HTR-8/SVneo (cell line): ENCODE measurements at places on chromosomes 4 and X.

GRCh38 chr4:10117359-10118047 lies 904 bp upstream of the WDR1 start:
- no peak for DNase-seq

GRCh38 chr4:16161851-16162408 lies 64.3 kb downstream of the TAPT1 start:
- no peak for DNase-seq

DNA sequence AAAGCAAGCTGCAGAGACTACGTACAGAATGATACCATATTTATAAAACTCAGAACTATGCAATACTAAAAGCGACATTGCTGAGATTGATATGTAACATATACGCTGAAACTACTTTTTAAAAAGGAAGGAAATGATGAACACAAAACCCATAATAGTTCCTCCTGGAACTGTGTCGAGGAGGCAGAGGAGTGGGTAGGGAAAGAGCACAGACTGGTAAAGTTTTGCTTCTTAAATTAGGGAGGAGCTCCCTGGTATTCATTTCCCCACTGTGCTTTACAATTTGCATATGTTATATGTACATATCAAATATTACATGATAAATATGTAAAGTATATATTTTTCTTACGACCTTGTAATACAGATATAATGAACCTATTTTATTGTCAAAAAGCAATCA lies 13.9 kb downstream of the UFSP2 start:
- no peak for DNase-seq

DNA sequence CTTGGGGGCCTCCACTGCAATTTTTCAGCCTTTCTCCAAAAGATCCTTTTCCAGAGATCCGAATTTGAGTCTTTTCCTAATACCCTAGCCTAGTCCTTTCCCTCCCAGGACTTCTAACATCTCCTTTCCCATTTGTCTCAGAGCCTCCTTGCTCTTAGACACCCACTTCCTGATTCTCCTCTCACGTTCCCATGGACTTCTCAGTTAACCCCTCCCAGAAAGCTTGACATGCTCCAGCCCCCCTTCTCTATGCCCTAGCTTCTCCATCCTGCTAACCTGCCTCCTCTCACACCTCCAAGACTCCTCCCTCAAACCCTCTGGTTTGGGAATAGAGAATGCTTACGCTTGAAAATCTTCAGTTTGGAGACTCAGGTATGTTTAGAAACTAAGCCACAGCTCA lies 2.5 kb downstream of the UBA1 start:
- no peak for DNase-seq

- no peak for DNase-seq
These were observed 907.1 kb downstream of the FAT4 start for GRCh38 chr4:126221717-126222340.

GRCh38 chr4:164617911-164618310 lies 136.0 kb upstream of the SMIM31 start:
- no peak for DNase-seq

- no peak for DNase-seq
These were observed 57.4 kb downstream of the BCORL1 start for GRCh38 chrX:130039847-130040246.

GRCh38 chrX:18575744-18576143 lies 96.2 kb downstream of the RS1 start:
- no peak for DNase-seq

- no peak for DNase-seq
These were observed 698.5 kb downstream of the GRID2 start for GRCh38 chr4:93002240-93002639.

DNA sequence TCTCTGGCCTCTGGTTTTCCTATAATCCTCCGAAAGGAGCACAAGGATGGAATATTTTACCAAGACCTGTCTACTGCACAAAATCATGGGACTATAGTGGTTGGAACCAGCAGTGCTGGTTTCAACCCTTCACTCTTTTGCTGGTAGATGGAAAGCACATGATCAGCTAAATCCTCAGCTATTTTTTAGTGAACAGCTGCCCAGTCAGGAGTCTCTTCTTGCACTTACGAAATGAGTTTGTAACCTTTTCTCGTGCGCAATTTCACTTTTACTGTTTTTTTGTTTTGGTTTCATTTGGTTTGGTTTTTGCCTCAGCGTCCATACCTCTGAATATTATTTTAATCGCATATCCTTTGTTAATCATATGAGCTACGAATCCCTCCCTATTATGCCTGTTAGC lies 418.5 kb upstream of the CPEB2 start:
- no peak for DNase-seq

GRCh38 chr4:4884611-4885010 lies 25.1 kb downstream of the MSX1 start:
- no peak for DNase-seq

DNA sequence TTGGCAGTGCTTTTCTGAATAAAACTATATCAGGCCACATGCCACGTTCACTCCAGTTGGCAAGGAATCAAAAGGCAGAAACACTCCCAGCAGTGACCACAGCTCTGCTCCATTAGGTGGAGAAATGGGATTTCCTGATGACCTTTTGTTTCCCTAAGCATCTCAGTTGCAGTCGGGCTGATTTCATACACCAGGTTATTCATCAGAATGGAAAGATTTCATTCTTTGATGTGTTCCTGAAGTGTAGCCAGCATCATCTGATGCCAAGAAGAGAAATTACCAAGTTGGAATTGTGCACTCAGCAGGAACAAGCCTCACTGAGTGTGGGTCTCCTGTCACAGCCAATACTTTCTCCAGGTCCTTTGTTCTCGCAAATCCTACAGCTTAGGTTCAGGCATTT lies 193.7 kb downstream of the SPATA18 start:
- DNase-seq: no peak

- no peak for DNase-seq
These were observed 75.8 kb downstream of the FAM53A start for GRCh38 chr4:1608196-1608820.

DNA sequence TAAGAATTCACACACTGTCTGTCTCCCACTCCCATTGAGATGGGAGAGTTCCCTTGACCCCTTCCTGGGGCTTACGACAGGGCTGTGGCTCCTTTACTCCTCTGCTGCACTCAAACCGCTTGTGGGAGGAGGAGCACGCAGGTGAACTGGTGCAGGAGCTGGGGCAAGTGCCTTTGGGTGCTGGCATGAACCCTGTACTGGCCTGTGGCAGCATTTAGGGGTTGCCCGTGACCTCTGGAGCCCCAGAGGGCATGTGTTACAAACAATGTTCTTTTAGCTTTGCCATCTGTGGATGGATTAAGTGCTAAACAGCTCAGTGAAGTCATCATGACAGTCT lies 21.8 kb upstream of the FTHL17 start:
- DNase-seq: no peak

DNA sequence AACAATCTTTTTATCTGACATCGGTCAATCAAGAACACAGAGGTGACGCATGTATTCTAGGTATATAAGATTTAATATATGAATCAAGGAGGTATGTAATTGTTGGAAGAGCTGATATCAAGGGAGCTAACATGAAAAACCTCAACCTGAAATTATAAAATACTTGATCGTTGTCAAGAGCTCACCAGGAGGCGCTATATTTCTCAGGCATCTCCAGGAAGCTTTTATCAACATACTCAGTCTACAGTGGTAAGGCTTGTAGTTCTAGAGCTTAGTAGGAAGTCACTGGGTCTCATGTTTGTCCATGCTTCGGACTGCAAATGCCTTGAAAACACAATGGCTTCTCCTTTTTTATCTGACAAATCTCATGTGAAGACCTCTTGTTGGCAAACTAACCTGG lies 156.1 kb downstream of the GRXCR1 start:
- no peak for DNase-seq
